Suppressor macrophage treated with lipopolysaccharide for 1 hour (primary cell): ENCODE measurements at places on chromosomes 3 and 15.
A peak's percentile ranks its signal among the peaks of the same experiment; 100 is the strongest.

GRCh38 chr3:73423116-73423515 is 201.6 kb downstream of the PDZRN3 start:
- DNase-seq, result no peak

DNA sequence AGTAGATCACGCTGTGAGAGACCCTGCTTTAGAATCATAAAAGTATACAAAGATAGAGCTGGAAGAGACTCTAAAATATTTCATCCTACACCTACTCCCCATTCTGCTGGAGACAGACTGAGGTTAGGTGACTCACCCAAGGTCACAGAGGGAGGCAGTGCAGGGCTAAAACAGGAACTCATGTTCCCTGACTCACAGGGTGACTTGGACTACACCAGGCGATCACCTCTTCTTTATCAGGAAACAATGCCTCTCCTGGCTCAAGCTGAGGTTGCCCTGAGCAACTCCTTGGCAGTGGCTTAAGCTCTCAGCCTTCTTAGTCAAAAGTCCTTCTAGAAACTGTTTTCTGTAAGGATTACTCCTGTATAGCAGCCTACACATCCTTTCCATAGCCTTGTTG is 26.4 kb upstream of the TNFAIP8L3 start:
- peak; percentile 84 for DNase-seq

DNA sequence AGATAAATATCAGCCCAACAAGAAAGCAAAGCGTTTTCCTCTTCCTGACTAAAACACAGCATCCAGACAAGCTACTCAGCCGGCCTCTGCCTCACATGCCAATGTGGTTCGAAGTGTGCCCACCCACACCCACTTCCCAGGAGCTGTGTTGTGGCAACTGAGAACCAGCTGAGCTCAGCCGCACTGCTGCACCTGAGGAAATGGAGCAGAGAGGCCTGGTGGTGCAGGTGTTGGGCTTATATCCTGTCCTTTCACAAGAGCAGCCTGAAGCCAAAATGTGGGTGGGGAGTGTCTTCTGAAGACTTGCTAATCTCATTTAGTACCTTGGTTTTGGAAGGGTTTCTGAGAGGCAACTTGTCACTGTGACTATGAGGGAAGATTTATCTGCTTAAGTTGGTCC is 23.0 kb upstream of the RETNLB start:
- DNase-seq, result no peak

GRCh38 chr15:50415752-50416404 is 8.3 kb upstream of the USP8 start:
- DNase-seq, result no peak

DNA sequence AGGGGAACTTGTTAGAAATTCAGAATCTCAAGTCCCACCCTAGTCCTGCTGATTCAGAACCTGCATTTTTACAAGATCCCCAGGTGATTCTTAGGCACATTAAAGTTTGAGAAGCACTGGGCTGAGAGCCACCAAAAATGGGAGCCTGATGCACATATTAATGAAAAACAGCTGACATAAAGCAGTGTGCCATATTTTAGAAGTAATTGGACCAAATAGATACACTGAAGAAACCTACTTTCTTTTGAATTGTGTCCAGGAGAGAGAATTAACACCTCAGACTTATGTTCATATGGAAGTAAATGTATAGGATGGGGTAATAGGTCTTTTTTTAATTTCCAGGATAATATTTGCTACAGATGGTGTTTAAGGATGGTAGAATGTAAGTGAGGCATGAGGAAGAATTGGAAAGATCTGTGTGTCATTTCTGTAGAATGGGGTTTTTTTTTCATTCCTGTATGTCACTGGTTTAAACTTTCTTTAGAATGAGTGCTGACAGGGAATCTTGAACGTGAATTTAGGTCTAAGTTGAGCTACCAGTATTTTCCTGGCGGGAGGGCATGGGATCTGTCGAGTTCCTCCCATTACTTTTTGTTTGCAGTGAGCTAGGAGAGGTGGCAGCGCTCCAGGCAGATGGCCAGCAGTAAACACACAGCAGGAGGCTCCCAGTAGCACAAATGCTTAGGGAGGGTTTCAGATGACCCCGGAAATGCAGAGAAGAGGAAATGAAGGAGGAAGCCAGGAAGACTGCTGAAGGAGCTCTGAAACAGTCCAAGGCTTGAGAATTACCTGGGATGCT is 185.6 kb downstream of the PLCL2 start:
- DNase-seq, result no peak

- DNase-seq, result peak; percentile 52
These were observed 34.6 kb downstream of the FMN1 start for GRCh38 chr15:33159726-33160453.

DNA sequence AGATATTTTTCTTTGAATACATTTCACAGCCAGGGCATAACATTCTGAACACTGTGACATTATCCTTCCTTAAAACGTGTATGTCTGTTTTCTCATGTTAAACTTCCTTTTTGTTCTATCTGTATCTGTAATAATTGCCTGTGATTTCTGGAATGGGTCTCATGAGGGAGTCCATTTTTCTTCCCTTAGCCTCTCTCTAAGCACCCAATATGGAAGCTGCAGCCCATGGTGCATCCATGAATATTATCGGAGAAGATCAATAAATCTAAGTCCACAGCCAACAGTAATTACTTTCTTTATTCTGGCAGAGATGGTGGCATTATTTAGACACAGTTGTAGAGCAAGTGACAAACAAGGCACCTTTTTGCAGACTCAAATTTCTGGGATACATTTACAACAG is 671.1 kb downstream of the TUSC7 start:
- DNase-seq, result no peak

DNA sequence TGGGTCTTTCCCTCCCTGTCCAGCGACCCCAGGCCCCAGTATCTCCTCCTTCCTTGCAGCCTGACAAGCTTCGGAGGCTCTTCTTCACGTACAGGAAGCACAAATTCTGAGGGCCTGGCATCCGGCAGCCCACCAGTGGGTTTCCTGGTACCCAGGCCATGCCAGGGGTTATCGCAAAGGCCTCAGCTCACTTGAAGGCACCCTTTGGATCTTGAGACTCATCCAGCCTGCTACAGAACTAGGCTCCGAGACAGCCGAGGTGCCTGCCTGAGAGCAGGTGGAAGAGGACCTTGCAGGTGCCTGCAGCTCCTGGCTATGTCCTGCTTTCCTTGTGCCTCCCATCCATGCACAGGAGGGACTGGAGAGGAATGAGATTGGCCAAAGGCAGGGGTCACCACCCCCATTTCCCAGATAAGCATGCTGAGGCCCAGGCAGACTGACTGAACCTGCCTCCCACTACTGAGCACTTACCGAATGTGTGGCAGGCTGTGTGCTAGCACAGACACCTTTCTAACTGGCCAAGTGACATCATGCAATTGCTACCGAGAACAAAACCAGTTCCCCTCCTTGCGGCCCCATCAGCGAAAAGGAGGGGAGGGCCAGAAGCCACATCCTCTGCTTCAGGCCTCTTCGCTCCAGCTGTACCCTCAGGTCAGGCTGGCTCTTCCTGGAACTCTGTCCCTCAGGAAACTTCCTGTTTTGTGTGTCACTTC is 11.2 kb downstream of the SH2D7 start:
- peak; percentile 38 for DNase-seq

- DNase-seq, result no peak
These were observed 58.1 kb downstream of the NPAP1 start for GRCh38 chr15:24733659-24734058.

DNA sequence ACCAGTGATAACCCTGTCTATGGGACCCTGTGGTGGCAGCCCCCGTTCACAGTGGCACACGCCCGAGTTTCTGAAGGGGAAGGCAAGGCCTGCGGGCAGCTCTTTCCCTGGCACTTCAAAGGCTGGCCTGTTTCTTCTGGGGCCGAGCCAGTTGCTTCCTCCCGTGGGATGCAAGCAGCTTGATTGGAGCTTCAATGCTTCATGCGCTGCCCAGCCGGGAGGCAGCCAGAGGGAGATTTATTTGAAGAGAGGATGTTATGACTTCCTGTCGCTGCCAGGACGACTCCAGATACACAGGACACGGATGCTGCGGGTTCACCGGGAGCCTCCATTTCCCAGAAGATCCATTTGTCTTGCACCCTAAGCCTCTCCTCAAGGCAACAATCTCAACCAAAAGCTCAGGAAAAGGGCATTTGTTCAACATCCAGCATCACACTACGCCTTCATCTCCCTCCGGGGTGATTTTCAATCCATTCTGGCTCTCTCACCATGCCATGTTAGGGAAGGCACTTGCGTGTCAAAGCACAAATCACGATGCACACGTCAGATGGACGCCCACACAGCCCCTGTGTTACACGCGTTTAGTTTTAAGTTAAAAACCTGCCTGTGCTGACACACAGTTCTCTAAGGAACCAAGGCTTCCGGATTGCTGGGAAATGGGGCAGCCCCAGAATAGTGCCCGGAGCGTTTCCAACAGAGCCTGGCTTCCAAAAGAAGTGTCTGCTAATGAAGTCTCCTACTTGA is 330.2 kb downstream of the OCA2 start:
- DNase-seq, result no peak

GRCh38 chr15:83398626-83399025 is 48.5 kb upstream of the SH3GL3 start:
- DNase-seq, result no peak

- peak; percentile 84 for DNase-seq
These were observed 27.6 kb downstream of the RFT1 start for GRCh38 chr3:53102601-53103147.

- DNase-seq, result no peak
These were observed 243.5 kb upstream of the ROPN1 start for GRCh38 chr3:124235446-124235845.

GRCh38 chr15:63054281-63054683 is 11.7 kb downstream of the TPM1 start:
- no peak for DNase-seq

DNA sequence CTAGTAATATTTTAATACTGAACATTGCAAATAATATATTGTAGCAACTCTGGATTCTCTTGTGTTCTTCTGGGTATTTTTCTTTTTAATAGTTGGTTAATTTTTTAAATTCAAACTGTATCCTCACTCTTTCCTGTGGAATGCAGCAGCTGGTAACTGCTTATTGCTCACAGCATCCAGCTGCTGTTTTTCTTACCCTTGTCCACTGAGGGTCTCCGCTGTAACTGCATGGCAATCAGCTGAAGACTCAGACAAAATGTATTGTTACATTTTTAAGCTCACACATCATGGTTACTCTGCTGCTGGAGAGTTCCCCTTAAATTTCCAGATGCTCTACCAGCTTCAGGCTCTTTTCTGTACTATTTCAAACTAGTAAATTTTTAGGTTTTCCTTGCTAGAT is 227.6 kb downstream of the MBNL1 start:
- no peak for DNase-seq
